ENCODE measurements at places on chromosomes 7 and 10. TPM values are rescaled to one million over a fixed set of nuclear protein-coding genes. Genes with fewer than 3 reads are reported as not detected.

DNA sequence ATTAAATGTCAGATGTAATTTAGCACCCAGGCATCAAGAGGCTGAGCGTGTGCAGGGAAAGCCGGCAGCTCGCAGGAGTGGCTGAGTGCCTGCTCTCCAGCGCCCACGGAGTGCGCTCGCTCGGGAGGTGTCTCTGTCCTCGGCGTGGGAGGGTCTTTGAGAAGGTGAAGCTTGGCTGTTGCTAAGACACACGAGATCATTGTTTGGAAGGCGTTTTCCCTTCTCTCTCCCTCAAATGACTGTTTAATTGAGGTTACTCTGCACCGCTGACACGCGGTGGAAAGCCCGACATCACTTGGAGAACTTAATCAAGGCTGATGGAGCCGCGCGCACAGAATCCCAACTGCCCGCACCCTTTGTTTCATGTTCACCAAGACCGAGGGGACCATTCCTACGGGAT, 414.6 kb downstream of the DNAJB6 start:
- H3K4me1 ChIP-seq, result no peaks in the 10 kb centered on the region
- H3K27me3 ChIP-seq, result no peaks in the 10 kb centered on the region
- H3K4me3 ChIP-seq, result no peak overlapping the region
- H3K36me3 ChIP-seq, result no peaks in the 10 kb centered on the region
- no peak overlapping the region for H3K27ac ChIP-seq

- no peaks in the 10 kb centered on the region for H3K4me1 ChIP-seq
- DNase-seq, result no peak
- H3K27me3 ChIP-seq, result no peaks in the 10 kb centered on the region
Measured at GRCh38 chr10:79028056-79028430, 40.7 kb upstream of the ZMIZ1 start.

DNA sequence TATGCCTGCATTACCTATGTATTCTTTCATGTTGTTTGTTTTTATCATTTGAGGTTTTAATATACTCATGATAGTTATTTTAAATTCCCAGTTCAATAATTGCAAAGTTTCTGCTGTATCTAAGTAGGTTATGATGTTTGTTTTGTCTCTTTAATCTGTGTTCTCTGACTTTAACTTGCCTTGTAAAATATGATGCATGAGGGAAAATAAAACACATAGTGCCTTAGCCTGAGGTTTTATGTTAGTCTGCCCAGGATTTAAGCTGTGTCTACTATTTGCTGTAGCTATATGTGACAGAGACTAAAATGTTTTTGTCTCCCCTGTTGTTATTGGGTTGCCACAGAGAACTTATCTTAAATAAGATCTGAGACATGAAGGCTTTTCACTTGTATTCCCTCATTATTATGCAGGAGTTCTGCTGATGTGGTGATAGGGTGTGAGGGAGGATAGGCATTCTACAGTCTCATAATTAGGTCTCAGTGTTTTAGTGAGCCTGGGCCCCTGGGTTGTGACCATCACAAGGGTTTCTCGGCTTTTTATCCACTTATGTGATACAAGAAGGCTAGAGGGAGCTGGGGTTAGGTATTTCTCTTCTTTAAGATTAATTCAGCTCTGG, 582.5 kb downstream of the CNTNAP2 start:
- no peak for DNase-seq
- no peak overlapping the region for H3K4me3 ChIP-seq

GRCh38 chr10:113644185-113645120, 19.4 kb downstream of the NRAP start:
- H3K27me3 ChIP-seq, result peaks cover 6% of the 10 kb centered on the region
- no peak for DNase-seq
- no peak overlapping the region for H3K27ac ChIP-seq

DNA sequence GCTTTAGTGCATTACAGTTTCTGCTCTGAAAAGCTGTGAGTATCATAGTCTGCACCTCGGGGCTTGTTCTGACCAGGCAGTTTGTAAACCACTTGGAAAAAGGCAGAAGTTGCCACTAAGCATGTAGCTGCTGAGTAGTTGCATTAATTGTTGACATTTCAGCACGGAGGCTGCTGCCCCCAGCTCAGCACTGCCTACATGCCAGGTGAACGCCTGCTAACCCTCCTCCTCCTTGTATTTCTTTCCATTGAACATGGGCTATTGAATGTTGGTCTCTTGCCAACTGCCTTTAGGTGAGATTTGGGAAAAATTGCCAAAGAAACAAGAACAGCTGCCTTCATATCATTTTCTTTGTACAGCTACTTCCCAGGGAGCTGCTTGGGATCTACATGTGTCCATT, 164.2 kb downstream of the RAPGEF5 start:
- no peaks in the 10 kb centered on the region for H3K4me1 ChIP-seq
- peak overlapping the region; percentile 30 for H3K4me3 ChIP-seq
- no peaks in the 10 kb centered on the region for H3K27me3 ChIP-seq
- H3K27ac ChIP-seq, result peak overlapping the region; percentile 59
- no peaks in the 10 kb centered on the region for H3K36me3 ChIP-seq

- H3K4me3 ChIP-seq, result no peak overlapping the region
- no peak overlapping the region for H3K27ac ChIP-seq
- H3K27me3 ChIP-seq, result no peaks in the 10 kb centered on the region
- H3K36me3 ChIP-seq, result no peaks in the 10 kb centered on the region
- no peaks in the 10 kb centered on the region for H3K4me1 ChIP-seq
Measured at GRCh38 chr7:11297126-11297625, 323.5 kb downstream of the PHF14 start.

DNA sequence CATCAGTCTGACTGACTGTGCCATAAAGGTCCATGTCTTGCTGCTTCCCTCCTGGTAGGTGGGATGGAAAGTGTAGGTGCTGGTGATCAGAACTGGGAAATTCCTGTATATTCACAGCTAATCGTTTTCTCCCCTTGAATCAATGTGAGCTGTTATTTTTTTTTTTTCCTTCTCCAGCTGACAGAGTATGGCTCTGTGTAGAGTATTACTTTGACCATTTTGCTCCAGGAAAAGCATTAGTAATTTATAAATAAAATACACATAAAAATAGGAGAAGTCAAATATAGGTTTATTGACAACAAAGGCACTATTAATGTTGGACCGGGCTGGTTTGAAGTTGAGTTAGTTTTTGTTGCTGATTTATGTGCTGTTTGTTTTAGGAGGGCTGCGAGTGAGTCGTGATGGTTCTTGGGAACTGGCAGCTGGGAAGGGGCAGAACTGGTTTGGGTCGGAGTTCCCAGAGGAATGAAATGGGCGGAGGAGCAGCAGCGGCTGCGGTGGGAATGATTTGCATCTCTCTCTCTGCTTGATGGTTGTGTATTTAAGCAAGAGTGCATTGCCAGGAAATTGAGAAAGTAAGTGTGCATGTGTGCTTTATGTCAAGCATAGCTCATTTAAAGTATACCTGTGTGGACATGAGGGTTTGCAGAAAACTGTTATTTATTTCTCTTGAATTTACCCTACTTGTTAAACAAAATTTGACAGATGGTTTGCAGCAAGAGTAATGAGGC, 80.9 kb downstream of the LRMDA start:
- no peaks in the 10 kb centered on the region for H3K27me3 ChIP-seq
- no peak overlapping the region for H3K27ac ChIP-seq

- H3K27ac ChIP-seq, result no peak overlapping the region
- H3K27me3 ChIP-seq, result no peaks in the 10 kb centered on the region
- no peak overlapping the region for H3K4me3 ChIP-seq
- no peak for DNase-seq
- no peaks in the 10 kb centered on the region for H3K36me3 ChIP-seq
Measured at GRCh38 chr7:127858915-127859189, 172.4 kb downstream of the LRRC4 start.

GRCh38 chr10:132551808-132552130, 14.2 kb downstream of the INPP5A start:
- H3K27ac ChIP-seq, result no peak overlapping the region
- H3K4me1 ChIP-seq, result no peaks in the 10 kb centered on the region
- no peak for DNase-seq
- no peak overlapping the region for H3K4me3 ChIP-seq
- H3K27me3 ChIP-seq, result no peaks in the 10 kb centered on the region
- H3K36me3 ChIP-seq, result no peaks in the 10 kb centered on the region

DNA sequence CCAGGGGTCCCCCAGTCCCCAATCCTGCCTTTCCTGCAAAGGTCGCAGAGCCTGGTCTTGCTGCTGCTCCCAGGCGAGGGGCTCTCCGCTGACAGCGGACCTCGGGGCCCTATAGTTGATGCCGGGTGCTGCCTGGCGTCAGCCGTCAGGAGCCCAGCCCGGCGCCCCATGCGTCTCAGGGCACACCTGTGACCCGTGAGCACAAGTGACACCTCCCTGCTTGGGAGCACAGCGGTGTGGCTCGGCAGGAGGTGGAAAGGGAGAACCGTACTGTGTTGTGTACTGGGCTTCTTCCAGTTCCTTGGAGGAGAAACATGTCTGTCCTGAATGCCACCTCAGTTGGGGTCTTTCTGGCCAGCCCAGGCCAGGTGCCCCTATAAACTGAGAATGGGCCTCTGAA, 56.7 kb downstream of the LHPP start:
- no peak overlapping the region for H3K27ac ChIP-seq
- DNase-seq, result no peak
- H3K27me3 ChIP-seq, result no peaks in the 10 kb centered on the region
- H3K36me3 ChIP-seq, result peaks cover 23% of the 10 kb centered on the region
- no peak overlapping the region for H3K4me3 ChIP-seq

DNA sequence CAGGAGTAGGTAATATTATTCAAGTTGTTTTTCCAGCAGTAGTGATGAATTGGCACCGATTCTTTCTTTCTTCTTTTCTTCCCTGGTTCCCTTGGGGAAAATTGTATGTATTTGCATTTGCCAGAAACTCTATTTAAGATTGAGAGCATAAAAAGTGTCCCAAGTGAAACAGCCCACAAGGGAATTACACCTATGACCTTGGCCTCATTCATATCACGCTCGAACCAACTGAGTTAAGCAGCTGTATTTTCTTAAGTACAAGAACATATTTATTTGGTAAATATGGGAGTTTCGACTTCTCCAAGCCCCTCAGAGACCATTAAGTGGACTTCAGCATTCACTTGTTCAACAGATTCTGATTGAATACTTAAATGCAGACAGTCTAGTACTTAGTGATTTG, 54.1 kb upstream of the MET start:
- peaks cover 27% of the 10 kb centered on the region for H3K4me1 ChIP-seq
- H3K4me3 ChIP-seq, result no peak overlapping the region
- no peak overlapping the region for H3K27ac ChIP-seq
- no peaks in the 10 kb centered on the region for H3K36me3 ChIP-seq
- no peak for DNase-seq

DNA sequence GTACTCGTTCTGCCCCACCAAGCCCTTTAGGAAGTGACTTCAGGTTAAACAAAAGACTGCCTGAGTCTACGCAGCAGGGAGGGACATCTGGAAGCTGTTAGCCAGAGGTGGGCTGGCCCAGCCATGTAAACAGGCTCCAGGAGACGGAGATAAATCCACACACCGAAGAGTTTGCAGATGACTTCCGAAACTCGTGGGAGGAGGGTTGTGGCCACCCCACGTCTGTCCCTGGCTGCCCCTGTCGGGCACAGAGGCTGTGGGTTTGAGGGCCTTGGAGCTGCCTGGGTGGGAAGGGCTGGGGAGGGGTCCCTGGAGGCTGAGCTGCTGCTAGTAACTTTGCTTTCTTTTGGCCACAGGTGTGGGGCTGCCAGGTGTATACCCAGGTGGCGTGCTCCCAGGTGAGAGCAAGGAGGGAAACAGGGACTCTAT, 15.6 kb downstream of the ELN start:
- peak overlapping the region; percentile 7 for H3K27ac ChIP-seq
- H3K4me1 ChIP-seq, result no peaks in the 10 kb centered on the region
- DNase-seq, result no peak
- no peak overlapping the region for H3K4me3 ChIP-seq

GRCh38 chr7:129721068-129721467, 109.5 kb downstream of the NRF1 start:
- DNase-seq, result no peak
- H3K36me3 ChIP-seq, result peaks cover 85% of the 10 kb centered on the region
- H3K4me1 ChIP-seq, result no peaks in the 10 kb centered on the region
- H3K27ac ChIP-seq, result no peak overlapping the region
- no peaks in the 10 kb centered on the region for H3K27me3 ChIP-seq
- no peak overlapping the region for H3K4me3 ChIP-seq

DNA sequence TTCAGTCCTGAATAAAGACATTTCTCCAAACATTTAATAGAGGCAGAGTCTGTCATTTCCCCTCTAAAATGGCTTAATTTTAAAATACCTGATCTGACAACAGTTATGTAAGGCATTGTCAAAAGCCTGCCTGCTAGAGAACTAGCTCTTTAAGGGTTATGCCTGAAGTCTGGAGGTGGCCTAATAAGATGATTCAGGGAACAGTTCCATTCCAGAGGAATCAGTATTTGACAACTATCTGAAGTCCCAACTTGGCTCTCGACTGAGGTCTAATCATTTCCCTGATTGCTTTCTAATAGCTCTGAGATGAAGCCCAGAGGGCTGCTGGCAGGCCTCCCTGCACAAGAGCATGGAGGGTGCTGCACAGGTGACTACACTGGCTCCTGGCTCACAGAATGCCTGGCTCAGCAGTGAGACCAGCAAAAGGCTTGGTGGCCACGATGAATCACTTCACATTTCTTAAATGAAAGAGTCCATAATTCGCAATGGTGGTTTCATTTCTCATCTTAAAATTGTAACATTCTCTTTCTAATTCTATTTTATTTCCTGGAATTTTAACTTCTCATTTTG, 509.6 kb upstream of the POM121L12 start:
- no peaks in the 10 kb centered on the region for H3K4me1 ChIP-seq
- H3K27me3 ChIP-seq, result no peaks in the 10 kb centered on the region
- no peak overlapping the region for H3K4me3 ChIP-seq
- no peak for DNase-seq

DNA sequence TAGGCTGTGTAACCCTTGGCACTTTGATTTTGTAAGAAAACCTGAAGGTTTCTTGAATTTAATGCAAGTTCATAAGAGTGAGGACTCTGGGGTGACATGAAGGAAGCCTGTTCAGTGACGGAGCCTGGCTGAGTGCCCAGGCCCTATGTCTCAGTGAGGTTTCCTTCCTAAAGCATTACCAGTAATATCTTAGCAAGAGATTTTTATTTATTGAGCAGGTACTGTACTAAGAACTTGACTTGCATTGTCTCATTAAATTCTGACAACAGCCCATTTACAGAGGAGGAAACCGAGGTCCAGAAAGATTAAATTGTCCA, 197.2 kb downstream of the HECW1 start:
- H3K4me1 ChIP-seq, result no peaks in the 10 kb centered on the region
- no peaks in the 10 kb centered on the region for H3K36me3 ChIP-seq
- no peak for DNase-seq
- H3K4me3 ChIP-seq, result no peak overlapping the region

The SPDYE18 gene
- total RNA-seq, result 4.0 TPM

The SLC39A12 gene
- total RNA-seq, result not detected

The JAKMIP3 gene
- total RNA-seq, result 0.90 TPM

The VSTM2A gene
- 0.84 TPM for total RNA-seq

The FEZF1 gene
- not detected for total RNA-seq

The CYP3A7 gene
- total RNA-seq, result not detected

The LBX1 gene
- not detected for total RNA-seq
